ENCODE measurements at places on chromosomes 1 and 21.

- peak; percentile 20 for DNase-seq
Measured at GRCh38 chr1:215594640-215595039, 27.5 kb downstream of the KCTD3 start.

DNA sequence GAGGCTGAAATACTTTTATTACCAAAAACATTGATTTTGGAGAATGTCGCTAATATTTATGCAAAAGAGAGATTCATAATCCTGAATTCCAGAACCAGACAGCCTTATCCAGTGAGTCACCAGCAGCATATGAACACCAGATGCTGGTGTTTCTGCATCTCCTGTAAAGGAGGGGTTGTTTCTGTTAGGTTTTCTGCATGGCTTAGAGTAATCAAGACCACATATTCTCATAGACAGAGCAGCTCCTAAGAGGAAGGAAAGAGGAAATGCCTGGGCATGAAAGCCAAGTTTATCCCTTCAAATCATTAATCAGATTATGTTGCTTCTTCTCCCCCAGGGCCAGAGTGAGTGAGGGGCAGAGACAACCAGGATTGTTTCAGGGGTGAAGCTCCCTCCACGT, 86.2 kb downstream of the NGF start:
- DNase-seq = peak; percentile 97

- no peak for DNase-seq
Measured at GRCh38 chr1:36157115-36157903, 1.3 kb downstream of the MAP7D1 start.

DNA sequence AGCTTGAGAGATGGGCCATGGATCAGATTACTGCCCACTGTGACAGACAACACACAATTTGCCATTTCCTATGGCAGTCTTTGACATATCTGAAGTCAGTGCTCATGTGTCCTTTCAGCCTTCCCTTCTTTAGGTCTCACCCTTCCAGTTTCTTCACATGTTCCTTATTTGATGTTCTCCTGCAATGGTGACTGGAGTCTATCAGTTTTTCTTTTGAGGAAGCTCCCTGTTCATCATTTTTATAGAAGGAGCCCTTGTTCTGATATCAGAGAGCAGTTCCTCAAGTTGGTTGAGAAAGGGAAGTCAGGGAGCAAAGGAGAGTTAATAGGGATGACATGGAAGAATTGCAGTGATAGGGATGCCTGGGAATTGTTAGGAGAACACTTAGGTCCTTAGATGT, 42.2 kb downstream of the DISC1 start:
- no peak for DNase-seq

DNA sequence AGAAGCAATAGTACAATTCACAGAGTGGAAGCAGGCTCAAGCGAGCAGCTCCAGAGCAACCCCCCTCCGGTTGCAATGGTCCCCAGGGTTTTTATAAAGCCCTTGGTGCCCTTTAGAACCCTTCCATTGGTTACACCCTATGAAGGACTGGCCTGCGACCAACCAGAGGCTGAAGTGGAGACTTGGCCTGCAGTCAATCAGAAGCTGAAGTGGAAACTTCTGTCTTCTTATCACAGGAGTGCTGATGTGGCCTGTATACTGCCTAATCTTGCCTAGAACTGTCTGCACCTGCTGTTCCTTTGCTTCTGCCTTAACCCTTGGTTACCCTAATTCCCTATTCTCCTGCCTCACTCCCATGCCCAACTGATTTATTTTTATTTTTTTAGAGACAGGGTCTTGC, 15.4 kb upstream of the FRRS1 start:
- DNase-seq = no peak

DNA sequence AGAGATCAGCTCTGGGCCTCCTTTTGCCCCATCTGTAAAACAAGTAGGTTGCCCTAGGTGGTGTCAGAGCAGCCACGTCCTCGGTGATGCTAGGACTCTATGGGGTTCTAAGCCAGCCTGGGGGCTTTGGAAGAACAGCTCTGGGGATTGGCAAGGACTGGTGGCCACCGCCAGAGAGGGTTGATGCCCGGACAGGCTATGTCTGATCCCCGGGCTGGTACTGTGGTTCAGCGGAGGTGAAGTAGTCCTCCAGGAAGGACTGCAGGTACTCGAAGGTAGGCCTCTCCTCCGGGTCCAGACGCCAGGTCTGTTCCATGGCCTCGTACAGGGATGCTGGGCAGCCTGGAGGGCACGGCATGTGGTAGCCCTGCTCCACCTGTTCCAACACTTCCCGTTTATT, 8.8 kb upstream of the AHDC1 start:
- DNase-seq = no peak

DNA sequence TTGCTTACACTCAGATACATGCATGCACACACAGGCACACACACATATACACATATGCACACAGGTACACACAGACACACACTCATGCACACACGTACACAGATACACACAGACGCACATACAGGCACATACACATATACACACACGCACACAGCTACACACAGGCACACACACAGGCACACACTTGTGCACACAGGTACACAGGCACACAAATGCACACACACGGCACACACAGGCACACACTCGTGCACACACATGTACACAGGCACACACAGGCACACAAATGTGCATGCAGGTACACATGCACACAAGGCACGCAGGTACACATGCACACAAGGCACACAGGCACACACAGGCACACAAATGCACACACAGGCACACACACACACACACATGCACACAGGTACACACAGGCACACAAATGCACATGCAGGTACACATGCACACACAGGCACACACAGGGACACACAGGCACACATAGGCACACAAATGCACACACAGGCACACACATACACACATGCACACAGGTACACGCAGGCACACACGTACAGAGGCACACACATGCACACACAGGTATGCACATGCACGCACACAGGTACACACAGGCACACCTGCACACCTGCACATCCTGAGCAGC, 110.0 kb downstream of the WDR4 start:
- no peak for DNase-seq

DNA sequence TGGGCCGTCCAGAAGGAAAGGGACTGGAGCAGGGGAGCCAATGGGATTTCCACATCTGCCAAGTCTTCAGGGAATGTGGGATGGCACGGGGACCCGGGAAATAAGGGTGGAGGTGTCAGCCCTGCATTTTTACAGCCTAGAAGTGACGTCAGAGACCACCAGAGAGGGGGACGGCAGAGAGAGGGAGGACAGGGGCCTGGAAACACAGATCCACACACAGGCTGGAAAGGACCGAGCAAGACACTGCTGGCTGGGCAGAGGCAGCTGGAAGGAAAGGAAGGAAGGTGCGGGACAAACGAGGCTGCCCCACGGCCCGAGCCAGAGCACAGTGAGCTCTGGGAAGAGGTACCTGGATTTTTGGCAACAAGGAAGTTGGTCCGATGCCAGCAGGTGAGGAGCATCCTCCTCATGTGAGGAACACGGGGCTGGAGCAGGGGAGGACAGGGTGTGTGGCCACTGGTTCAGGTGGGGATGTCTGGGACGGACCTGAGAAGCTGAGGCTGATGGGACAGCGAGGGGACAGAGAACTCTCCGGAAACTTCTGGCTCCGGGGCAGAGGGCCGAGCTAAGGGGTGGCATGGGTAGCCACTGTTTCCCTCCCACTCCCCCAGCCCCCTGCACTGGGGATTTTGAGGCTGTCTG, 138.3 kb downstream of the PGBD5 start:
- DNase-seq = no peak

GRCh38 chr1:182829285-182829932, 9.7 kb upstream of the DHX9 start:
- no peak for DNase-seq

GRCh38 chr1:21457654-21458053, 17.7 kb downstream of the NBPF3 start:
- no peak for DNase-seq

- no peak for DNase-seq
Measured at GRCh38 chr1:222583079-222583478, 6.7 kb downstream of the TAF1A start.

GRCh38 chr21:41407541-41408460, 18.2 kb upstream of the MX1 start:
- DNase-seq = no peak

- no peak for DNase-seq
Measured at GRCh38 chr1:117044217-117044616, 15.9 kb upstream of the TTF2 start.

DNA sequence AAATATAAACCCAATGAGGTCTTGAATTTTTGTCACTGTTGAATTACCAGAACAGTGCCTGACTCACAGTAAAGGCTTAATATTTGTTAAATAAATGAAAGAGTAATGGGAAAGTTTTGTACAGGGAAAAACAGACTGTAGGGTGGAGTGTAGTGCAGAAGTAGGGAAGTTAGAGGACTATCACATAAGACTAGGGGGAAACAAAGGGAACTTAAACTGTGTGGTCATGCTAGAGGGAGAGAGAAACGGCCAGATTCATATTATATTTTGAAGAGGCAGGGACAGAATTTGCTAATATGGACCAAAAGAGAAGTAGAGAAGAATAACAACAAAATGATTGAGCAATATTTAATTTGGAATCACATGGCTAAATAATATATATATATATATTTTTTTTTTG, 14.8 kb downstream of the CTSK start:
- DNase-seq = no peak

GRCh38 chr1:1150100-1150499, 23.6 kb upstream of the TTLL10 start:
- DNase-seq = no peak

- no peak for DNase-seq
Measured at GRCh38 chr21:18877917-18878316, 474.3 kb upstream of the TMPRSS15 start.

DNA sequence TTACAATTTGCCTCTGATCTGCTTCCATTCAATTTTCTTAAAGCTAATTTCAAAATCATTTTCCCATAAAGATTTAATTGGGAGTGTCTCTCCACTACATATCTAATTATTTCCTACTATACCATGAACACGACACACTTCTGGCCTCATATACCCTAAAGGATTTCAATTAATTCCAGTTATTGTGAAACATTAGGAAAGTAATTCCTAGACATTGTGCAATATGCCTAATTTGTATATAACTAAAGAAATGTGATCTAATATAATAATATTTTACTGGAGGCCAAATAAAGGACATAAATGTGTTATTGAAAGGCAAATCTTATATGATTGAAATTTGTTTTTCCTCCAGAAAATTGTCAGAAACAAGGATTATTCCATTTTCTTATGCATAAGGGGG, 727.2 kb upstream of the ADGRL2 start:
- no peak for DNase-seq

DNA sequence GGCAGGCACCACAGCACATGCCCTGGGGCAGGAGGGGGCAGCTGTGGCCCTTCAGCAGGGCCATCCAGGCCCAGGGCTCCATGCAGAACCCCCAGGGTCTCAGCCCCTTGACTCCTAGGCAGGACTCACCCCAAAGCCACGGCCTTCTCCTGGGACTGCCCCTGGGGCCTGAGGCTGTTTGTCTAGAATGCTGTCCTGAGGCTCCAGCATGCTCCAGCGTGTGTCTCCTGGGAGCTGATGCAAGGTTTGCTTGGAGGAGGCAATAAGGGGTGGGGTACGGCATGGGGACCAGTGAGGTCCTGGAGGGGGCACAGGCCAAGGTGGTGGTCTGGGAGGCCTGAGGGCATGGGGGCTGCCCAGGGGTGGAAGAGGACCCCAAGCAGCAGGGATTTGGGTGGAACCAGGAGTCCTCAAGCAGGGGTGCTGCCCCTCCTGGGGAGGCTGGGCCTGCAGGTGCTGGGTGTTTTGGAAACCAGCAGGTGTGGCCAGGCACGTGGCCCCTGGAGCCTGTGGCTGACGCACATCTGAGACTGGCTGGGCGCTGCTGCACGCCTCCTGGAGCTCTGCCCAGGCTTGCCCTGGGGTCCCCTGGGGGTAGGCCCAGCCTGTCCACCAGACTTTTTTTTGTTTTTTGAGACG, 7.8 kb upstream of the CALML6 start:
- DNase-seq = peak; percentile 55

- no peak for DNase-seq
Measured at GRCh38 chr1:5811419-5811818, 180.8 kb downstream of the NPHP4 start.

- DNase-seq = peak; percentile 80
Measured at GRCh38 chr1:221437926-221438325, 304.0 kb downstream of the DUSP10 start.

- peak; percentile 93 for DNase-seq
Measured at GRCh38 chr1:235741294-235741693, 91.7 kb upstream of the GNG4 start.

DNA sequence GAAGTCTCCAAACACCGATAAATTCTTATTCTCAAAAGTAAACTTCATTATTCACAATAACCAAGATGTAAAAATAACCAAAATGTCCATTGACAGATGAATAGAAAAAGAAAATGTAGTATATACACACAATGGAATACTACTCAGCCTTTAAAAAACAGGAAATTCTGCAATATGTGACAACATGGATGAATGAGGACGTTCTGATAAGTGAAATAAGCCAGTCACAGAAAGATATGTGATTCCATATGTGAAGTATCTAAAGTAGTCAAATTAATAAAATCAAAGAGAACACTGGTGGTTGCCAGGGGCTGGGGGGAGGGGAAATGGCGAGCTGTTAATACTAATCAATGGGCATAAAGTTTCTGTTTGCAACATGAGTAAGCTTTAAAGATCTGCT, 36.0 kb downstream of the LRRC8C start:
- no peak for DNase-seq

DNA sequence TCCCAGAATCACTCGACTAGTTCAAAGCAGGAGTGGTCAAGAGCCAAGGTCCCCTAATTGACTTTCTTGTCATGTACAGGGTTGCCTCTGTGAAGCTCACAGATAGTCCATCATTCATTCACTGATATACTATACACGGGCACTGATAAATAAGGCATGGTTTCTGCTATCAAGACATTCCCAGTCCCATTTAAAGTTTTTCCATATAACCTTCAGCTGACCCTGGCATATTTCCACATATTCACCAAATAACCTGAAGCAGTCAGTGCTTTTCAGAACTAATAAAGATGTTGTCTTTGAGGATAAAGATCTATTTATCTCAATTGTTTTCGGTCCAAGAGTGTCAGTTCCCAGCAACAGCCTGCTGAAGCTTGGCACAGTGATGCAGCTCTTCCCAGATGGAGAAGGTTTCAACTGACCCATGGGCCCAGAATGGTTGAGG, 173.4 kb downstream of the ZZZ3 start:
- no peak for DNase-seq

DNA sequence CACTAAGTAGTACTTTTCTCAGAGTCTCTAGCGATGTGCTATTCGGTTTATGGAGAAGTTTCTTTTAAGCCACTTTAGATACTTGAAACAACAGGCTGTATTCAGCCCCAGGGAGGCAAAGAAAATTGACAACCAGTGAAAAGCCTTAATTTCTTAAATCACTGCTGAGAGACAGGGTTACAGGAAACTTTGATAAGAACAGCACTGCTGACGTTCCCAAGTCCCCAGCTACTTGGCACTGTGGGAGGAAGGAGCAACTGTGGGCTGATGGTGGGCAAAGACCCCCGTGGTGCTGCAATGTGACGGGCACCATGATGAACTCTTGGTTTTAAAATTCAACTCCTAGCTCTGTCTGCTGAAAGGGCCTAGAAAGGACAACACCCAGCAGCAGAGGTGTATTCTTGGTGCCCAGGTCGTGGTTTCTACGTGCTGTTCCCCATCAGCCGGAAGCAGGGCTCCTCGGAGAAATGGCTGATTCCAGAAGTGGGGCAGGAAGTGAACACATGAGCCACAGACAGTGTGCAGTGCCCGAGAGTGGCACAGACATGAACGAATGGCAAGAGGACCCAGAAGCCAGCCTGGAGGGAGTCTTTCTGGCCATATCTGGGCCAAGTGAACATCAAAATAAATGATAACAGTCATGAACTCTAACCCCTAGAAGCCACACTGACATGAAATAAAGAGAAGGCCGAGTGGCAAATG, 5.3 kb downstream of the PTTG1IP start:
- no peak for DNase-seq

All from fibroblast of upper back skin (primary cell).